ENCODE measurements at places on chromosomes 4 and X.

GRCh38 chr4:51998837-51999236, 21.3 kb downstream of the LRRC66 start:
- no peak for DNase-seq

- DNase-seq, result no peak
Measured at GRCh38 chr4:34221986-34222385, 2022.3 kb downstream of the ARAP2 start.

DNA sequence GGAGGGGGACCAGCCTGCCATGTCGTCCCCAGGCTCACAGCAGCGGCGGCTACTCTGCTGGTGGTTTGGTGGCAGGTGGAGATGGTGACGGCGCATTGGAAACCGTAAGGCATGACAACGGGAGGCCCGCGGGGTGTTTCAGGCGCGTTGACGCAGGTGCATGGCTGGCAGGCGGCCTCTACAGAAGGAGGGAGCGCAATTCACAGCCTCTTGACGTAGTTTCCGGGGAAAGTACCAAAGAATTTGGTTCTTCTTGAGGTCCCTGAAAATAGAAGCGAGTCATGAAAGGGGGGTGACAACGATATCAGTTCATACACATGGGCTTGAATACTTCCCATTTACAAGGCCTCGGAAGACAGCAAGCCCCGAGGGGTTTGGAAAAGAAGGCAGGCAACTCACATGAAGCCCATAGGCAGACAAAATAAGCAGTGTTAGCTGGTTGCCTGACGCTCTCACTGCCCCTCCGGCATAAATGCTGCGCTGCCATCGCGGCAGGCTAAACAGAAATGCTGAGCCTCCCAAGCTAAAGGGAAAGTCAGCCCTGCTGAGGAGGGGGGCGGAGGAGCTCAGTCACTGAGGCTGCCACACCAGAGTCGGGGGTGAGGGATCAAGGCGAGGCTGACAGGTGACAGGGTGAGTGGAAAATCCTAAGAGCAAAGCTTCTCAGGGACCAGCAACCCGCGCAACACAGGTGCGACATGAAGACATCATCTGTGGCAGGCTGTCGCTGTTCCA, 52.3 kb upstream of the PDLIM3 start:
- DNase-seq, result no peak

- no peak for DNase-seq
Measured at GRCh38 chr4:44869222-44869882, 143.0 kb upstream of the GNPDA2 start.

DNA sequence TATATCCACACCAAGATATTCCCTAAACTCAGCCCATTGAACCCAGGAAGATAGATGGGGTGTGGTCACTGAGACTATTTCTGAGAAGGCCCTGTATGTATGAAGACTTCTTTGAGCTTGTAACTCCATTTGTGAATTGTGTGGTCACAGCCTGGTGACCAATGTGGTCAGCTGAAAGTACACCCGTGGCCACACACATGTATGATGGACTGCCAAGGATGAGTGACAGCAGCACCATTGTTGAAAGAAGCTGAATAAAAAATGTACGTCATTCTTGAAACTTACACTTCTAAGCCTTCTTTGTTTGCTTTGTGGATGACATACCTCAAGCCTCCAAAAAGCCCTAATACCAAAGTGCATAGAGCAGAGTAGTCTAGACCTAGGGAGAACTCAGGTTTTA, 581.4 kb downstream of the RAB28 start:
- DNase-seq, result no peak

GRCh38 chrX:120332394-120332793, 21.1 kb upstream of the TMEM255A start:
- no peak for DNase-seq

DNA sequence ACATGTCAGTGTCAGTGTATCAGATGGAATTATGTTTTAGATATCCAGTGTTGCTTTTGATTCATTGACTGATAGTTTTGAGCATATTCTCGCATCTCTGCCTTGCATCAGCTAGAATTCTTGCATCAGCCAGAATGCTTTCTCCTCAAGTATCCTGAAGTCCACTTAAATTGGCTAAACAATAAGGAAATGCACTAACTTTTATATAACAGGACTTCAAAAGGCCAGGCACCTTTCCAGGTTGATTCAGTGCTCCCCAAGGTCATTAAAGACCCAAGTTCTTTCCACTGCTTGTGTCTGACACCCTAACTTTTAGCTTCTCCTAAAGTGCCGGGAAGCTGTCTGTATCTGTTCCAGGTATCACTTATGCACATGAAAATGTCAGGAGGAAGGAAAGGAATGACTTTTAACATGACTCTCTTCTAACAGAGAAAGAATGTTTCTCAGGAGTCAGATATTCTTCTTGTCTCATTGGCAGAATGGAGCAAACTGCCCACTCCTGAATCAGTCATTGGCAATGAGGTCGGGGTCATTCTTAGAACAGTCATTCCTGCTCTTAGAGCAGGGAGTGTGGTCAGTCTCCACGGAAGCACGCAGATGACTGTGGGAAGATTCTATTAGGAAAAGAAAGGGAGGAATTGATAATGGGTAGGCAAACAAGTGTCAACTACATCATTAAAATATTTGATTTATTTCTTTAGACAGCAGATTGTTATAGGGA, 92.9 kb upstream of the TLL1 start:
- DNase-seq, result no peak

DNA sequence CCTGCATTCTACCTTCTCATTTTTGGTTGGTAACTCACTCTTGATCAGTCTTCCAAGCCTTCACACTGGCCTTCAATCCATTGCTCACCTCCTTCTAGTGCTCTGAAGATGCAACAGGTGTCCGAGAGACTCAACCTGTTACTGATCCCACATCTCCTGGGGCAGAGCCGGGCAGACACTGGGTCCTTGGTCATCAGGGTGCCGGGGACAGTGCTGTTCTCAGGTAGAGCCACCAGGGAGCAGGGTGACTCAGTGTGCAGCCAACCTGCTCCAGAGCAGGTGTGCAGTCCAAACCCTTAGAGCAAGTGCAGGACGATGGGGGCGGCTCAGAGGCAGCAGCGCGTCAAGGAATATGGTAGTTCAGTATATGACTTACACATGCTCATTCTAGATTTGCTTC, 188.4 kb downstream of the DHX15 start:
- DNase-seq, result no peak

- no peak for DNase-seq
Measured at GRCh38 chr4:80586716-80587115, 251.2 kb downstream of the CFAP299 start.

DNA sequence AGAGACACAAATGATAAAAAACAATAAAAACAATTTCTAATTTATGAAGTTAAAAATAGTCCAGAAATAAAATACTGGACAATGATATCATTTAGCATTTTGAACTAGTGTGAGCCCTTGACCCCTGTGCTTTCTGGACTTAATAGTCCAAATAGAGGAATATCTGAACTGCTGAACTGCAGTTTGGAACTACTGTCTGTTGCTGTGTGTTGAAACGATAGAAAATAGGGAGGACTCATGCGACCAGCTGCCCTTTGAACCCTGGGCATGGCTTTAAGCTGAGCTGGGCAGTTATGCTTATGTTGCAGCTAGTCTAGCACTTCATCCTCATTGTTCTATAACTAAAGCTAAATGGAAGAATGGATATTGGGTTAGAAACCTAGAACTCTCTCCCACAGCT, 99.5 kb downstream of the FMR1NB start:
- DNase-seq, result no peak

DNA sequence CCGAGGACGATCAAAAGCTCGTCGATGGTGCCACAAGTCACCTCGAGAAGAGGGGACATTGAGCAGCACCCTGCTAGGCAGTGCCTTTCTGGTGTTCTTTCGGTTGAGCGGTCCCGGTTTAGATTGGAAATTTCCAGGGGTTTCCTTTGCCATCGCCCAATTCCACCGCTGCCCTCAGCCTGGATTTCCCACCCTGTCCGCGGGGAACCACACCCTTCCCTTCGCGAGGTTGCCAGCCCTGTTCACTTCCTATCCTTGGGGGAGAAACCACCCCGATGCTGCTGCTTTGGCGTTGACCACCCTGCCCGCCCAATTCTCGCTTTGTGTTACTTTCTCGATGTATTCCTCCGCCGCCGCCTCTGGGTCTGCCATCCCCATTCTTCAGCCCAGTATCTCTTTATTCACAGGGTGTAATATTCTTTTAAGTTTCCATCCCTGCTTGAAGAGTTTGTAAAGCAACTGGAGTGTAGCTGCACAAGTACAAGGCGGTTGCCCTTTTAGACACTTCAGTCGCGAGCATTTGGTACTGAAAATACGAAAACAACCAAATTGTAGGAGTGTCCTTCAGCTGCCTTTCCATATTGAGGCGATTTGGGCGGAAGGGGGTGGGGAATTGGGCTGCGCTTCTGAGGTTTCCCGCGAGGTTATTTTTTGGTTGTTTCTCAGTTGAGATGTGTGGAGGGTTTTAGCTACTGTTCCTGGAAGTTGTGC, 1.1 kb downstream of the OGT start:
- DNase-seq, result no peak

DNA sequence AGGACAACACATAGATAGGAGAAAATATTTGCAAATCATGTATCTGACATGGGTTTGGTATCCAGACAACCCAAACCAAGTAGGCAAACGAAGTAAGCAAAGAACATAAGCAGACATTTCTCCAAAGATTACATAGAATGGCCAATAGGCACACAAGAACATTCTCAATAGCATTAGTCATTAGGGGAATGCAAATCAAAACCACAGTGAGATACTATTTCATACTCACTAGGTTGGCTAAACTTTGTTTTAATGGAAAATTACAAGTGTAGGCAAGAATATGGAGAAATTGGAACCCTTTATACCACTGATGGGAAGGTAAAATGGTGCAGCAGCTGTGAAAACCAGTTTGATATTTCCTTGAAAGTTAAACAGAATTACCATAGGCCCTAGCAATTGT, 74.7 kb downstream of the CHRNA9 start:
- DNase-seq, result no peak

DNA sequence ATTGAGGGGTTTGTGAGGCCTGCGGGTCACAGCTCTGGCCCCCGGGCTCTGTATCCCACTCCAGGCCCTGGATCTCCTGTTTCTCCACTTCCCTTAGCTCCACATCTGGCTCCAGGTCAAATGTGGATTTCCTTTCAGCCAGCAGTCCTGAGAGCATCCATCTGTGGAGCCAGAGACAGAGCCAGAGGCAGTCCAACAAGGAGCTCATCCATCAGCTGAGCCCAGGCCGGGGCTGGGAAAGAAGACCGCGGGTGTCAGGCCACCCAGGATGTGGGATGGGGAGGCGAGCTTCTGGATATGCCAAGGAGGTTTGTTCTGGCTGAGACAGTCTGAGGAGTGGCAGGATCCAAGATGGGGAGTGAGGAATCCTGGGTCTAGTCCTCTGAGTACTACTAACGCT, 91.7 kb downstream of the EFNB1 start:
- no peak for DNase-seq

DNA sequence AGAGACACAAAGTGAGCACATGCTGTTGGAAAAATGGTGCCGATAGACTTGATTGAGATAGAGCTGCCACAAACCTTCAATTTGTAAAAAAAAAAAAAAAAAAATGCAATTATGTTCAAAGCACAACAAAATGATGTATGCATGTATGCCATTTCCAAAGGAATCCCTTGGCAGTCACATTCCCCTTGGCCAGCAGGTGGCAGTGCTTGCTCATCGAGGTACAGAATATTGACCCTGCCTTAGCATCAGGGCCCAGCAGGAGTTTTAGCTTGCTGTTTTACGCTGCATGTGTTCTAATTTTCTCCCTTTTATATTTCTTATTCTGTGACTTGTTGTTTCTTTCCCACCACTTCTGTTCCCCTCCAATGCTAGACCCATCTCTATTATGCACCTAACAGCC, 34.5 kb upstream of the CYBB start:
- peak; percentile 42 for DNase-seq

DNA sequence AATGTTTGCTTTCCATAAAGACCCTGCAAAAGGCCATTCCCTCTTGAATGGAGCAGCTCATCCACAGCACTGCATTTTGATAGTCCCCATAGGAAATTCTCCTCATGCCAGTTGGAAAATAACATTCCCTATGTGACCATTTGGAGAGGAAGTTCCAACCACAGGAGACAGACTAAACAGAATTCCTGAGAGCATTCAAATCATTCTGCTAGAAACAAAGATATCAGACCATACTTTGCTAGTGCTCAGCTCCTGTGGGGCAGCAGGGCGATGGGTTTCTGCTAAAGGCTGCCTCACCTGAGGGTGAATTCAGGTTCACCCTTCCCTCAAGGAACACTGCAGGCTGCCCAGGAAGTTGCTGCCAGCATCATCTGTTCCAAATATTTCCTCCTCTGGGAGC, 58.8 kb downstream of the LNX1 start:
- no peak for DNase-seq

- DNase-seq, result no peak
Measured at GRCh38 chr4:180189666-180190065, 2053.5 kb upstream of the TENM3 start.

GRCh38 chrX:120001787-120002186, 58.2 kb upstream of the NKAP start:
- DNase-seq, result no peak

- no peak for DNase-seq
Measured at GRCh38 chr4:174607792-174608191, 85.5 kb upstream of the HPGD start.

GRCh38 chrX:148185631-148186030, 204.5 kb downstream of the FMR1NB start:
- DNase-seq, result no peak
